ENCODE measurements at places on chromosomes 3 and 15.

DNA sequence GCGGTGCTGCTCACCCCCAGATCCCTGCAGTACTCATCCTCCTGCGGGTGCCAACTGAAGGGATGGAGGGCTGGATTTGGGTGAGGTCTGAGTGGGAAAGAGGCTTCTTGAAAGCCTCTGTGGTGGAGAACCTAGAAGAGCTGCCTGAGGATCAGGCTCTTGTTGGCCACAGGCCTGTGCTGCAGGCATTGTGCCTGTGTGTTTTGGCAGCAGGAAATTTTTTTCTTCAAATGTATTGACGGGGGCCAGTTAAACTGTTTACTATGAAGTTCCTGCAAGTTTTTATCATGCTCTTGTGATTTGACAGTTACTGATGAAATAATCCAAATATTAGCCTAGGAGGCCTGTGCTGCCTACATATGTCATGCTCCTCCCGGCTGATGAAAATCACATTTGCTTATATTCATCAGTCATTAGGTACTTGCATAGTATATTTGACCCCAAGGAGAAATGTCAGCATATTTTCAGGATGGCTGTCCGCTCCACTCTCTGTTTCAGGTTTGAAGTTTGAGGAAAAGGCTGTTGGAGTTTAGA, 103.1 kb downstream of the THSD4 start:
- no peak for DNase-seq

DNA sequence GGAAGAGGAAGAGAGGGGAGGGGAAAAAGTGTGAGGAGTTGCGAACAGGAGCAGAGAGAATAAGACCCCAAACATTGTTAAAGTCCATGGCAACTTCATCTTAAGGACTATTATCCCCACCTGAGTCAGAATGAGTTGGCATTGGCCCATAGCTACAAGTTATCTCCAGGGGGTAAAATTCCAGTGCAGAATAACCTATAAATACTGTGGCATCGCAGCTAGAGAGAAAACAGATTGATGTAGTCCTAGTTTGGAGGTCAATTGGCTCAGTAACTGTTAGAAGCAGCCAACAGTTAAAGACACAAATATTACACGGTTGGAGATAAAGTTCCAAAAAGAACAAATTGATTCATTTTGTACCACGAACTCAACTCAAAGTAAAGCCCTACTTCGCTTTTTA, 313.9 kb upstream of the CCDC54 start:
- DNase-seq: no peak

- no peak for DNase-seq
These were observed 183.3 kb upstream of the LRRC3B start for GRCh38 chr3:26438981-26439884.

DNA sequence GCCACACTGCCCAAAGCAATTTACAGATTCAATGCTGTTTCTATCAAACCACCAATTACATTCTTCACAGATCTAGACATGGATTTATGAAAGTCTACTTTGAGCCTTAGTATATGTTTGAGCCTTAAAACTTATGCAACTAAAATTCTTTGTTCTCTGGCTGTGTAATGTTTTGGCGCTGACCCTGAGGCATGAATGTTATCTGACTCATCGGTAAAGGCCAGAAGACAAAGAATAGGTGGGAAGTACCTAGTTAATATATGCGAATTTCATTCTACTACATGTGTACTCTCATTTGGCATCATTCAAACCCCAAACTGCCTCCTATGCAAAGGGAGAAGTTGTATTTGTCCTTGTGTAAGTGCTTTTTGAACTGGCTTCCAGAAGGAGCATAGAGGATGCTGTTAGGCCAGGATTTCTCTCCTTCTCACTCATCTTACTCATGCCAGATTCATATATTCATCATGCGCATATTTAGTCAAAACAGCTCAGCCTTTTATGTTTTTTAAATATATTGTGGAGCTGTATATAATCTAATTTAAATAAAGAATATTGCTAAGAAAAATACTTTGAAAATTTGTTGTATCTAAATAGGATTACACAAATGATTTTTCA, 204.2 kb downstream of the NFKBIZ start:
- no peak for DNase-seq

DNA sequence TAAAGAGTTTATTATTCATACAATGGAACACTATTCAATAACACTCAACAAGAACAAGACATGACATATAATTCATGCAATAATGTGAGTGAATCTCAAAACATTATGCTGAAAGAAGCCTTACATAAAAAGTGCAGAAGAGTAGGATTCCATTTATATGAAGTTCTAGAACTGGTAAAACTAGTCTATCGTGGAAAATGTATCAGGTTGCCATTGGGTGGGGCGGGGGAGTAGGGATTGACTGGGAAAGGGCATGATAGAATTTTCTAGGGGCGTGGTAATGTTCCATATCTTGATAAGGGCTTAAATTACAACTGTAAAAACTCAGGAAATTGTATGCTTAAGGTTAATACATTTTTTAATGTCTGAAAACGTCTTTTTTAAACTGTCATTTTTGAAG, 247.9 kb downstream of the SATB1 start:
- no peak for DNase-seq

DNA sequence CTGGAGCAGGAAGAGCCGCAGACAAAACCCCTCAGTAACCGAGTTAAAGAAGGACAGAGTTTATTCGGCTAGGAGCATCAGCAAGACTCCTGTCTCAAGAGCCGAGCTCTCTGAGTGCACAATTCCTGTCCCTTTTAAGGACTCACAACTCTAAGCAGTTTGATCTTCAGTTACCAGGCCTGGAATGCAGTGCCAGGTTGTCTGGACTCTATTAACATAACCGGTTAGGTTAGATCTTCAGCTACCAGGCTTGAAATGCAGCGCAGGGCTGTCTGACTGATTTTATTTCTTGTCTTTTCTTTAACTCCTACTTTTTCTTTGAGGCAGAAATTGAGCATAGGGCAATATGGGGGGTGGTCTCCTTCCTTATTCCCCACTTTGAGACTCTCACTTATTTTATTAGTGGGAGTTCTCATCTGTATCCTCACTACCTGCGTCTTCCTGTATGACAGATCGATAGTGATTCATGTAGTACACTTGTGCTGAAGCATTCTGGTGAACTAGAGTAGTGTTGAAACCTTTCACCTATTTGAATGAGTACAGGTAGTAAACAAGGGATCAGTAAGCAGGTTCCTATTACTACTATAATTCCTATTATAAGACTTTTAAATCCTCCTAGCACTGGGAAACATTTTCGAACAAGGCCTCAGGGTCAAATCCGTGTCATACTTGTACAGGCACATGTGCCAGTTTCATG, 325.0 kb downstream of the CGGBP1 start:
- DNase-seq: peak; percentile 61

GRCh38 chr3:105837143-105837740, 31.6 kb downstream of the CBLB start:
- no peak for DNase-seq

DNA sequence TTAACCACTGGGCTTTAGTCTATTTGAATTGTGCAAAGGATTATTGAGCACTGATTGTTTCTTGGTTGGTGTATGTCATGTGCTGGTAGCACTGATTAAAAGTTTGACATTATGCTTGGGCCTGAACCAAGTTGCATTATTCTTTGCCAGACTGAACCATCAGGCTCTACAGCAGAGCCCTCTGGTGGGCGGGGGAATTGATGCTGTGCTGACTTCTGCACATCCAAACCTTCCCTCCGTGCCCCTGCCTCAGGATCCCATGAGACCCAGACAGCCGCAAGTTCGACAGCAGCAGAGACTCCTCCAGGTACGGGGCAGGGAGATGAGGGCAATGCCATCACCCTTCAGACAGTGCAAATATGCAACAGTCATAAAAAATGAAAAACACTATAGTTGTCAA, 28.4 kb upstream of the P2RY12 start:
- DNase-seq: no peak

DNA sequence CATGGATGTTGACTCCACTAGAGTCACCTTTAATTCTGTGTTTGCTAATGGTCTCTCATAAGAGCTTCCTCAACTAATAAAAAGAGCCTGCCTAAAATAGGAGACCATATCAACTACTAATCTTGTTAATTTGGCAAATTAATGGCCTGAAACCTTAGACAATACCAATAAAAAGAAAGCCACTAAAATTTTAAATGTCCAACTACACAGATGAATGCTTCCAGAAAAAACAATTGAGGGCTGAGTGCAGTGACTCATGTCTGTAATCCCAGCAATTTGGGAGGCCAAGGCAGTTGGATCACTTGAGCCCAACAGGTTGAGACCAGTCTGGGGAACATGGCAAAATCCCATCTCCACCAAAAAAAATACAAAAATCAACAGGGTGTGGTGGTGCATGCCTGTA, 230.9 kb downstream of the NSUN3 start:
- no peak for DNase-seq

GRCh38 chr3:63192248-63192647, 85.9 kb upstream of the SYNPR start:
- peak; percentile 28 for DNase-seq

DNA sequence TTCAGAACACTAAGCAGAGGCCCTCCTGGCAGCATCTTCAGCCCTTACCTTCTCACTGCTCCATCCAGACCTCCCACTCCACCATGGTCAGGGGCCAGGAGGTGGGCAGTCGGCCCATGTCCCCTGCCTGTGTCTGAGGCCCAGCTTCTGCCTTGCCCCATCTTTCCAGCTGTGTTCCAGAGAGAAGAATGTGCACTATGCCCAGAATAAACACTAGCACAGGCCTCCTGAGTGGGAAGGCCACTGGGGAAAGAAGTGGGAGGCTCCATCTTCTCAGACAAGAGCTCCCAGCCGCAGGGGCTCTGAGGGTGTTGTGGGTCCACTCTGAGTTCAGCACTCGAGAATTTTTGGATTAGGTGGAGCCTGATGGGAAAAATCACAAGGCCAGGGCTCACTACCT, 44.5 kb downstream of the ADCY5 start:
- DNase-seq: no peak

DNA sequence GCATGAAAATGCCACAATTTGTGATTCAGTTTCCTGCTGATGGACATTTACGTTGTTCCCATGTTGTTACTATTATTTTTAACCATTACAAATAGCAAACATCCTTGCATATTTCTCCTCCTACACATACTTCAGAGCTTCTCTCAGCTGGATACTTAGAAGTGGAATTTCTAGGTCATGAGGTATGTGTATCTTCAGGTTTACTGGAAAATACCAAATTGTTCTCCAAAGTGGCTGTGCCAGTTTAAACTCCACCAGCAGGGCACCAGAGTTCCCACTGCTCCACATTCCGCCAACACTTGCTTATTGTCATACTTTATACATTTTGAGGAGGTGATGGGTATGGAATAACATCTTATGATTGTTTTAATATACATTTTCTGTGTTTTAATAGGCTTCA, 45.7 kb downstream of the PRR23E start:
- no peak for DNase-seq

GRCh38 chr3:159839561-159840379, 148.9 kb upstream of the IL12A start:
- no peak for DNase-seq

GRCh38 chr3:154794814-154795445, 285.2 kb upstream of the MME start:
- DNase-seq: no peak

GRCh38 chr3:66035763-66036477, 2.8 kb downstream of the MAGI1 start:
- no peak for DNase-seq

GRCh38 chr15:62482785-62483429, 317.8 kb upstream of the C2CD4B start:
- no peak for DNase-seq

GRCh38 chr3:60757724-60758123, 493.5 kb downstream of the FHIT start:
- no peak for DNase-seq

DNA sequence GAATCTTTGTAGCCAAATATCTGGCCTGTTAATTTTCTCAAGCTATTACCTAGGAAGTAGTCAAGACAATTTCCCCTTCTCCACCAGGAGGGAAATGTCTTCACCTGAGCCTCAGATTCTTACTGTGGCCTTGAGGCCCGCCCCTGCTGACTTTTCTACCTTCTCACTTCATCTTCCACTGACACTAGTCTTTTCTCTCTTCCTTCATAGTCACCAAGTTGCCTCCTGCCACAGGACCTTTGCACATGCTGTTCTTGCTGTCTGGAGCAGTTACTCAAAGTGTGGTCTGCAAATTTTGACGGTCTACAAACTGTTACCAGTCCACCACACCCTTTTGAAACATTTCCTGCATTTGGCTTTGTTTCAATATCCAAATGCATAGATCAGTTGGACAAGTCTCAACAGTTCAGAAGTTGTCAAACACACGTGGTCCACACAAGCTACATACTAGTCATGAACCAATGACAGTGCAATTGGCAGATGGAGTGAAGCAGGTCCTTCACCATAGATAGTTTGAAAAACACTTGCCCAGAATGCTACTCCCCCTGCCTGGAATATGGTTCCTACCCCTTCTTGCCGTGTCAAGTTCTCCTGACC, 100.5 kb downstream of the OSBPL10 start:
- DNase-seq: no peak

Measured in NCI-H510A (cell line).